Fibroblast of skin of right biceps (primary cell): ENCODE measurements at places on chromosomes 2 and 18.

GRCh38 chr18:9771261-9771976 is 63.3 kb downstream of the RAB31 start:
- DNase-seq: peak; percentile 71

- DNase-seq: no peak
Observed at GRCh38 chr2:223043164-223043941, 8.6 kb upstream of the KCNE4 start.

DNA sequence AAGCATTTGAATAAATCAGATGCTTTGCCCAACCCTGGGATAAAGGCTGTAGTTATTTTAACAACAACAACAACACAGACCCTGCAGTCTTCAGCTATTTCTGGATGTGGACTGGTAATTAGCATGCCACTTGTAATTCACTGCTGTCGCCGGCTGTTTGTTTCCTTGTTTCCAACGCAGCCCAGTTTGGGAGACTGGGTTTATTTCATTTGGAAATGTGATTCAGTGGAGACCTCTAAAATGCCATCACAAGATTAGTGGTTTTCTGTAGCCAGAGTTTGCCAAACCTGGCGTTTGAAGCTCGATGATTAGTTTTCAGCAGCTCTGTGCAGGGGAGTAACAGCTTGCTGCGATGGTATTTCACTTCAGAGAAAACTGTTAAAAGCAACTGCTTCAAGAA is 83.5 kb downstream of the LDLRAD4 start:
- DNase-seq: peak; percentile 18

DNA sequence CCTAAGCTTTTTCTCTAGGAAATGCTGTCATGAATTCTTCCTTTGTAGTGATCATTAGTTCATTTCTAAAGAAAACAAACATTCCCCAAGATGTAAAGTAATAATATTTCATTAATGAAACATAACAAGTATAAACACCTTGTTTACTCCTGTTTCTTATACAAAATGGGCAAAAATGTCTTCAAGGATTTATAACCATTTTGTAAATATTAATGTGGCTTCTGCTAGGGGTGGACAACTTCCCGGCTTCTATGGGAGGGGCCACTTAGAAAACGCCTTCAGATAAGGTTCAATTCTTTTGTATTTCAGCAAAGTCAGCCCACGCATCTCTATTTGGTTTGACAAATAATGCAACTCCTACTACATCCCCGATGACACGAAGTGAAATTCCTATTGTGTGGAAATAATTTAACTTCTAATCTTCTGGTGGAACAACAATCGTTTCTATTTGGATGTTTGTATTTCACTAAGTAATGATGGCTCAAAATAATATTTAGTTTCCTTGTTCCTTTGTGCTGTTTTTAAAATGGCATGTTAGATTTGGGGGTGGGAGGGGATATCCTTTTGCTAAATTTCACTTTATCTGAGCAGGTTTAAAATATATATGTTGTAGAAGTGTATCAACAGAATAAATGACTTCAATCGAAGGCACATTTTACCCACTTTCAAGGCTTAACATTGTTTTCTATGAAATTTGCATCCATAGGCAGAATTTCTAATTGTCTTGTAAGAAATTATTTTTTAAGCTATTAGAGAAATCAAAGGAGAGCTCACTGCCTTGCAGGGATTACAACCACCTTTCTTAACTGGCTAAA is 14.7 kb upstream of the HOXD1 start:
- no peak for DNase-seq

GRCh38 chr2:100879296-100879695 is 59.4 kb downstream of the NPAS2 start:
- no peak for DNase-seq

DNA sequence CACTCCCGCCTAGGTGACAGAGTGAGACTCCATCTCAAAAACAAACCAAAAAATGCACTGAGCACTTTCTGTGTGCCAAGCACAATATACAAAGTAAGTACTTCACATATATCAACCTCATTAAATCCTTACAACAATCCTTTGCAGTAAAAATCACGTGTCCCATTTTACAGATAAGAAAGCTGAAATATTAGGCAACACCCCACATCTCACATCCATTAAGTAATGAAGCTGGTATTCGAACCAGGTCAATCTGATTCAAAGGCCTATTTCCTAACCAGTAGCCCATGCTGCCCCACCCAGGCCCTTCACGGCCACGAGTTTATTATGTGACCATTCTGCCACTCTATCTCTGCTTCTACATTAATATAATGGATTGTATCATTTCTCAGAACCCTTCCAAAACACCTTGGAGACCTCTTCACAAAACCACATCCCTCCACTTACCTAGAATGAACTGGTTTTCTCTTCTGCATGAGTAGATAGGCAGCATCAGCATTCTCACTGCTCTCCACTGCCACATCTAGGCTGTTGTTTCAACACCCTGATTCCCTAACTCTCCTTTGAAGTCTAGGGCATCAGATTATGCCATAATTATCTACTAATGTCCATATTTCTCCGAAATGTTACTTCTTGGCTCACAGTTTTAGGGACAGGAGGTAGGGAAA is 3.1 kb upstream of the EXOC6B start:
- no peak for DNase-seq

- DNase-seq: peak; percentile 57
Observed at GRCh38 chr2:232588680-232589585, 38.4 kb downstream of the EIF4E2 start.

DNA sequence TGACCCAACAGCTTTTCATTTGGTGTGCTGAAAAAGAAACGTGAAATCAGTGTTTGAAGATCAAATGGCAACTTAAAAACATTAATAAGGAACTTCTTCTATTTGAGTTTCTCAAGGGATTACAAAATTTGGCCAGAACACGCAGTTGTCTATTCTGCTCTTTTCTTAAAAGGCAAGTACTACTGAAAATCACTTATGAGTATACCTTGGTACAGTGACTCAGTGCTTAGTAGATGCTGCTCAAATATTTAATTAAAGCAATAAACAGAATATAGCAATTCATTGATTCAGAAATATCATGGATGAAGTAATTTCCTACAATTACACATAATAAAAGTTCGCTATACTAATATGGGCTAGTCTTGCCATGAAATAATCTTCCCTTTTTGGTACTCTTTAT is 38.2 kb upstream of the MCM6 start:
- no peak for DNase-seq

- DNase-seq: peak; percentile 75
Observed at GRCh38 chr2:231795525-231796327, 9.5 kb downstream of the COPS7B start.

DNA sequence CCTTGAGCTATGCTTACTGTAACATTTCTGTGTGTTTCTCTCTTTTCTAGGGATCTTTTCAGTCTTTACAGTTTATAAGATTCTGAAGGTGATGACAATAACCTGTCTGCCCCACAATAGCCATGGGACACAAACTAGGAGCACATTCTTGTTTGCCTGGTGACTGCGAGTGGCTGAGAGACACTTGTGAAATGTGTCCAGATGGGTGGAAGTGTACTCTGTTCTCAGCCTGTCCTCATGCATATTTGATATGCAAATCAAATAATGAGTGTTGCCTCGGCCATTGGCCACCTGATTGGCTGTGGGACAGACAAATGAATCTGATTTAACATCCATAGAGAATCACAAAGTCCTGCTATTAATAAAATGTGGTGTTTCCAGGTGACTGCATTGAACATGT is 246.2 kb downstream of the HNMT start:
- DNase-seq: no peak

- no peak for DNase-seq
Observed at GRCh38 chr2:4869154-4869553, 823.0 kb upstream of the SOX11 start.

DNA sequence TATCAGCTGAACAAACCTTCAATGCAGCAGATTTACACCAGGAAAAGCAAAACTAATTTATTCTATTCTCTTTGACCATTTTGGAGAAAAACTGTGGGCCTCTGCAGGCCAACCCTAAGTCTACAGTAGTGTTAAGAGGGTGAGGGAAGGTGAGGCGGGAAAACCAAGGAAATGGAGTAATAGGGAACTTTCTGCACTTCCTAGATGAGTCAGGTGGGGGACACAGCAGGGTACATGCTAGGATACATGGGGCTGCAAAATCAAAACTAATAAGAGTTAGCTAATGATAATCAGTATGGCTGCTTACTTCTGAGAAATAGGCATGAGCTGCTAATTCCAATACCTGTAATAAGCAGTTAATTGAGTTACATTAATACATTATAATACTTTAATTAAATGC is 66.0 kb upstream of the PGAP1 start:
- DNase-seq: no peak

DNA sequence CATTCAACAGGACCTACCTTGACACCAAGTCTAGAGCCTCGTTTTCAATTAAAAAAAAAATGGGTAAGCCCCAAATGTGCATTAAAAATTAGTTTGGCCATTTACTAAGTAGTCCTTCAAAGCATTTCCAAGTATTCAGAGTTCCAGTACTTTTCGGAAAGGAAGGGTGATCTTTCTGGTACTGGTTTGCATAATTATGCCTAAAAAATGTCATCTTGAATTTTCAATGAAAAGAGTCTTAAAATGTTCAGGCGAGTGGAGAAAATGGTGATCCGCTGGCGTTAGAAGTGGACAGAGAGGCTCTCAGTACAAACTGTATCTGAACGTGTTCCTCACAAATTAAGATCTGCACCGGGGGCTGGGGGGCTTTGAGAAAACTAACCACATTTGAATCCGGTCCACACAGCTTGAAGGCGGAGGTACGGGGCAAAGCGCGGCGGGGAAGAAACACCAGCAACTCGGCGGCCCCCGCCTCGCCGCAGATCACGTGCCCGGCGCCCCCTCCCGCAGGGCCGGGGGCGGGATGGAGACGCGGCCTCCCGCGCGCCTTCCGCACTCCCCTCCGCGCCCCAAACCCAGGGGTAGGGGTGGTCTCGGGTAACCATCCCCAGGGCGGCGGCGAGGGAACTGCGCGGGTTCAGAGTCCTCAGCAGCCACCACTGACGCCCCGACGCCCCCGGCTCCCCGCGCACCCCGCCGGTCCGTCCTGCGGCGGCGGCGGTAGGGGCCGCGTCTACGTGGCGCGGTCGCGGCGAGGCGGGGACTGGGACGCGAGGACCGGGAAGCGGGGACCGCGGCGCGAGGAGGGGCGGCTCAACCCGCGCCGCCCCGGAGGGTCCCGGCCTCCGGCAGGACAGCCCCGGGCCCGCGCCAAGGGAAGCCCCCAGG is 564 bp downstream of the LPIN2 start:
- peak; percentile 35 for DNase-seq

GRCh38 chr18:9067823-9068222 is 34.7 kb upstream of the NDUFV2 start:
- DNase-seq: no peak

- no peak for DNase-seq
Observed at GRCh38 chr2:237688081-237688480, 60.7 kb downstream of the LRRFIP1 start.

GRCh38 chr2:218028562-218029348 is 26.0 kb upstream of the TNS1 start:
- no peak for DNase-seq

DNA sequence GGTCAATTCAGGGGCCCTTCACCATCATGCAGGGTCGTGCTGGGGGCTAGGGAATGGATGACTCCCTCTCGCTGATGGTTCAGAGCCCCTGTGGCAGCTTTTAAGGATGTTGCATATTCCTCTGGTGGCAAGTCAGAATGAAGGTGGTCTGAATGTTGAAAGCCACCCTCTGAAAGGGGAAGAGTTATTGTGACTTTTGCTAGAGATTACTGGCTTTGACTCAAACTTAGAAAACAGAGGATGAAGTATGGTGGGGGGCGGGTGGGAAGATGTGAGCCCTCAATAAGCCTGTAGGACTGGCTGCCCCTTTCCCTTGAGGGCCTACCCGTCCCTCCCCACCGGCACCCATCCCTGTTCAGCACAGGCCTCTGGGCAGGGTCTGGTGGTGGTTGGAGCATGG is 23.2 kb downstream of the MC2R start:
- no peak for DNase-seq

GRCh38 chr2:100260712-100261620 is 61.3 kb downstream of the LONRF2 start:
- peak; percentile 79 for DNase-seq

GRCh38 chr18:59907660-59908059 is 7.9 kb downstream of the PMAIP1 start:
- no peak for DNase-seq

DNA sequence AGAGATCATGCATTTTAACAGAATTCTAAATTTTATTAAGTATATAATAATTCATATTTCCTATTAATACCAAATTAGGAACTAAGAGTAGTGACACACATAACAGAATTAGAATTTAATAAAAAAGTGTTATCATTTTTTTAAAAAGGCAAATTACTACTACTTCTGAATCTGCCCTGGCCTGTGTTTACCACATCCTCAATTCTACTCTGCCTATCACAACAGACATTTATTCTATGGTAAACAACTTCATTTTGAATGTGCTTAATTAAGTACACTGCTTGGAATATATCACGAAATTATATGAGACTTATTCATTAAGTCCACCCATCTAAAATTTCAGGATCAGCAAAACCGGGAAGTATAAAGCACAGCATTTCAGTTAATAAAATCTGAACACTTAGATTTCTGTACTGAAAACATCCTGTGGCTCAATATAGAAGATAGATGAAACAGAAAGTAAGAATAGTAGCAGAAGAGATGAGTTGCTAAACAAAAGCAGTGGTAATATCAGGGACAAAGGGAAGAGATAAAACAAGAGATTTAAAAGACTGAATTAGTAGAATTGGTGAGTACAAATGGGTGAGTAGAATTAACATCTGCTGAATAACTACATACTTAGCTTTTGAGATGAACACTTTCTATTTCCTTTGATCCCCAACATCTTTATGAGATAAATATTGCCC is 3.7 kb downstream of the SMC6 start:
- no peak for DNase-seq

GRCh38 chr2:15527074-15527739 is 33.9 kb downstream of the NBAS start:
- no peak for DNase-seq

DNA sequence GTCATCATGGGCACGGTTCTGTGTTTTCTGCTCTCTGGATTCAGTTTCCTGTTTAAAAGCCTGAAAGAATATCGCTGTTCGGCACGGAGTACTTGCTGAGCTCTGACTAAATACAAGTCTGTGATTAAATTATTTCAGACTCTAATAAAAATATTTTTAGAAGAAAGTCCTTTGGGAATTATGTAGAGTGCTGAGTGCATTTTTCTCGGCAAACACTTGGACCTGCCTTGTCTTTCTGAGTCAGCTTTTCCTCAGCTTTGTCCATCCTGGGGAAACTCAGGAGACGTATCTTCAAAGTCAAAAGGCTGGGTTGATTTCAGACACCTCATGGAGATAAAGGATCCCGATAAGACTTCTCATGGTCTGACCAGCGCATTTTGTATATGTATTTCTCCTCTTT is 45.9 kb downstream of the IL1R2 start:
- DNase-seq: peak; percentile 83

- DNase-seq: no peak
Observed at GRCh38 chr18:11666176-11666575, 22.9 kb upstream of the GNAL start.

GRCh38 chr2:183798535-183798934 is 674.3 kb downstream of the NUP35 start:
- DNase-seq: no peak

- no peak for DNase-seq
Observed at GRCh38 chr2:64841461-64841860, 147.7 kb upstream of the SLC1A4 start.

GRCh38 chr2:136000502-136000901 is 15.1 kb upstream of the DARS1 start:
- no peak for DNase-seq

- DNase-seq: no peak
Observed at GRCh38 chr2:234967201-234967869, 15.5 kb downstream of the SH3BP4 start.
